NCI-H1092 (cell line): ENCODE measurements at places on chromosomes 4 and X.

DNA sequence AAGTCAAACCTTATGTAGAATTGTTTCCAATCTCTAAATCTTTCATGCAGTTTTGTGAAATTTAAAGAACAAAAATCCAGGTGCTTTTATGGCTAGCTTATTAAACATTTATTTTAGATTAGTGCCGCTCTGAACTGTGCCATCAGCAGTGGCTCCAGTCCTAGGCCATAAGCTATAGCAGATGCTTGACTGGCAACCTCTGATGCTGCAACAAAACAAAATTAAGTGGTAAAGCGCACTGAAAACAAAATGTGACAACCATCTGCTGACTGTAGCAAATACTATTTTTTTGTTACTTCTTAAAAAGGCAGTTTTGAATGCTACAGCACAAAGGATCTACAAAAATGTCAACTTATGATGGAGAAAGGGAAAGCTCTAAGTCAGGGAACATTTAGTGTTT, 237.4 kb downstream of the DCLK2 start:
- DNase-seq = no peak

GRCh38 chrX:140104760-140105159, 139.4 kb upstream of the CXorf66 start:
- no peak for DNase-seq

GRCh38 chrX:21171181-21171580, 203.0 kb upstream of the CNKSR2 start:
- DNase-seq = no peak

GRCh38 chr4:176044589-176044951, 21.1 kb upstream of the WDR17 start:
- DNase-seq = no peak

GRCh38 chr4:38163216-38164006, 203.2 kb downstream of the PTTG2 start:
- DNase-seq = no peak

GRCh38 chr4:140237616-140238350, 83.8 kb upstream of the MAML3 start:
- peak; percentile 94 for DNase-seq

DNA sequence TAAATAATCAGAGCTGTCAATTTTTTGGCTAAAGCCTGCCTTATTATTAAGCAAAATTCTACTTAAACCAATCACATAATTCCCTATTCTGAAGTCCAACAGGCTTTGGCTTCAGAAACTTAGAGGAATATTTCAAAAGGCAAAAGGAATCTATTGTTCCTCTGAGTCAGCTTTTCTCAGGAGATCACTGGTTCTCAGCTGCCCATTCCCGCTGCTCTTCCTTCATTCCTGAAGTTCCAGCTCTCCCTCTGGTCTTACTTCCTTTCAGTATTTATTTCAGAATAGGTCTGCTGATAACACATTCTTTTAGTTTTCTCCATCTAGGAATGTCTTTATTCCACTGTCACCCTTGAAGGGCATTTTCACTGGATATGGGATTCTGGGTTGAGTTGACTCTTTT, 133.7 kb downstream of the SOWAHB start:
- no peak for DNase-seq

- no peak for DNase-seq
Observed at GRCh38 chrX:153806999-153807575, 12.6 kb downstream of the SSR4 start.

GRCh38 chr4:139419388-139419914, 34.5 kb upstream of the RAB33B start:
- DNase-seq = no peak

GRCh38 chrX:119429471-119429870, 30.3 kb downstream of the SLC25A43 start:
- DNase-seq = no peak

GRCh38 chrX:96989830-96990571, 106.3 kb downstream of the RPA4 start:
- peak; percentile 1 for DNase-seq

DNA sequence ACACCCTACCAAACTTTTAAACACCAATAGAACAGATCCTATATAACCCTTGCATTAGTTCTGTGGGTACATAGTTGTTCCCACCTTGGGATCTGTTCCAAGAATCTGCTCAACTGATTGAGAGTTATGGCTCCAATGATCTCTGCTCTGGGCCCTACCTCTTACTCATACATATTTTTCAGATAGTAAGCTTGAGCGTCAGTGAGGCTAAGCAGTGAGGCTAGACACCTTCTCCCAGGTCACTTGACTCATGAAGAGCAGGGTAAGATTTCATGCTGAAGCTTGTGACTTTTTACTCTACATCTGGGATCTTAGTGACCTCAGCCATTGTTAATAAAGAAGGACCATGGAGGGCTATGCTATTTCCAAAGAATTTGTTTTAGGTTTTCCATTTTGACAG, 23.1 kb upstream of the TNIP3 start:
- no peak for DNase-seq

DNA sequence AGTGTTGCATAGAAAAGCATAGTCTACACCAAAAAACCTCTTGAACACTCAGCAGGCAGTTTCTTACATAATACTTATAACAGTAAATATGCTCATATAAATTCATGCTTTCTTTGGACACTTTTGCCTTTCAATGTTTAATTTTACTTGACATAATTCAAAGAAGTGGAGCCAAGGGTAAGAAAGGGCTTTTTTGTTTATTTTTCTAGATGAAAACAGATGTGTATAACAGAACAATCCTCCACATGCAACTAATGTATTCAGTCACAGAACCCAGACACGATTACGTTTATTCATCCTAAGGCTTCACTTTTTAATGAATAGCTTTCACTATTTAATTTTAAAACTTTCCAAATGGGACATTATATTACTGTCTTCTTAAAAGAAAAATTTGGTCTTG, 58.0 kb upstream of the PTPN13 start:
- no peak for DNase-seq

DNA sequence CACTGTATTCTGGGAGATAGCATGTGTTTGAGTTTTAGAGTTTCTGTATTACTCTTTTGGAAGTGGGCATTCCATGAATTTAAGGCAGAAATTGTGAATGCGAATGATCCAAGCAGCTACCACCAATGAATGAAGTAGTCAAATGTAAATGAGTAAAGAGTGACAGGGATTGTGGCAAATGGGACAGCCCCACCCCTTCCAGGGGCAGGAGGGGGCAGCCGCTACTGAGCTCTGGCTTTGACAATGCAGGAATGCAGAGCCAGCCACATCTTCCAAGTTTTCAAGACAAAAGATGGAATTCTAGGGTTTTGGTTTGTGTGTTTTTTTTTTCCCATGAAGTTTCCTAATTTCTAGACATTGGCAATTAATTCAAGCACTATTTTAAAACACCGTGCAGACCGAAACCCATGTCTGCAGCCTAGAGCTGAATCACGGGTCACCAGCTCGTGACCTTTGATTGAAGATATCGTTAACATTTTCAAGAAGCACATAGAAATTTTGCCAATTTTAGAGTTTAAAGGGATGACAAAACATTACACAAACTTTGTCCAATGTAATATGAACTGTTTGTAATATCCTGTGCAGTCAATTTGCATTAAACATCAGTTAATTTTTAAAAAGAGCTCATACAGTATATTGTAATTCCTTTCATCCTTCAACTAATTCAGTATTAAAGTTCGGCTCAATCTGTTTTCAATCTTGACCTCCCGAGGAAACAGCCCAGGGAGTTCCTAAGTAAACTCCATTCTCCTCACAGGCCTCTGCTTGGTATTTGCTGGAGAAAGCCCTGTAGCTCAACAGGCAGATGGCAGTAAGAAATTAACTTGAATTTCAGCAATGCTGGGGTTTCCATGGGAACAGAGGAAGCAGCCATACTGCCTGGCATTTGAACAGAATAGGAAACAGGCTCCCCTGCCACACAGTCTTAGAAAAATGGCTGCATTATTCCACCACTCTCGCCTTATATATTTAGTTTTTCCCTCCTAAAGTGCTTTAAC, 83.4 kb downstream of the UCHL1 start:
- DNase-seq = peak; percentile 11

DNA sequence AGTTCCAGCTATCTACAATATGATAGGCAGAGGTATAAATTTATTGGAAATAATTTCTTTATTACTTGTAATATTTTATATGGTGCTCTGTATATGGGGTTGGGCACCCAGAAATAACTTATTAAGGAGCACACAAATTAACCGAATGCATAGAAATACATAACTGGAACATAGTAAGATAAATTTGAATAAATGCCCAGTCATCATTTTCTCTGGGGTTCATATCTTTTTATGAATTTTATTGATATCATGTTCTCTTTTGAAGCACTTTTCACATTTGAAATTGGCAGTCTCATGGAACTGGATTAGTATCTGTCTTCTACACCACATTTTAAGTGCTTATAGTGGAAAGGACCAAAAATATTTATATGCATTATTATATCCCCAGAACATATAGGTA, 122.0 kb downstream of the PCDH7 start:
- no peak for DNase-seq

DNA sequence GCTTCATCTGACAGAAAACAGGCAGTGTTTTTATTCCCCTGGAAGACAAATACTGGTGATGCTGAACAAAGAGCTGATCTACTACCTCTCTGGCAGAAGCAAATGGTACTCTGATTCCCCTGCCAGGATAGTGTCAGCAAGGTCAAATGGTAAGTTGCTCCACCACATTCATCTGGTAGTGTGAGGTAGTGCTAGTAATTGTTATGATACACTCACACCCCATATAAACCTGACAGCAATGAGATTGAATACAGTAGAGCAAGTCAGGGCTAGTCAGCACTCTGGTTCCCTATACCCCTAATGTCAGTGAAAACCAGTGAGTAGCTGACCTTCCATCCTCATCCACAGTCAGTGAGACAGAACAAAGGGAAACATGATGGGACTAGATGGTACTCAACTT, 3.4 kb upstream of the SPIN4 start:
- DNase-seq = no peak

DNA sequence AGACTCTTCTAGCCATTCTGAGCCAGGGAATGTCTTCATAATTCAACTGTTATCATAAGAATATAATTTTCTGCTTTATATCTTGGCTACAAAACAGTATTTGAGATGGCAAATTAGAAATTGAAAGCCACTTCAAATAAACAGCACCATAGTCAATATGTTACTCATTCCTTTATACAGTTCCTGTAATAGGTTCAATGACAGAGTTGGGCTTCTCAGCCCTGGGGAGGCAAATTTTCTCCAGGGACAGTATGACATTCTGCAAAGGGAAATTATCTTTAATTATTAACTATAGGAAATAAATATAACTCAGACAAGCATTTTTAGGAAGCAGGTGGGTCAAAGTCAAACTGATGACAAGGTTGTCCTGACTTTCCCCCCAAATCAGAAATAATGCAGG, 71.9 kb upstream of the RPS6KA6 start:
- DNase-seq = no peak

- DNase-seq = no peak
Observed at GRCh38 chr4:96407225-96407624, 567.3 kb downstream of the PDHA2 start.

- no peak for DNase-seq
Observed at GRCh38 chr4:11182586-11183355, 245.9 kb downstream of the HS3ST1 start.

DNA sequence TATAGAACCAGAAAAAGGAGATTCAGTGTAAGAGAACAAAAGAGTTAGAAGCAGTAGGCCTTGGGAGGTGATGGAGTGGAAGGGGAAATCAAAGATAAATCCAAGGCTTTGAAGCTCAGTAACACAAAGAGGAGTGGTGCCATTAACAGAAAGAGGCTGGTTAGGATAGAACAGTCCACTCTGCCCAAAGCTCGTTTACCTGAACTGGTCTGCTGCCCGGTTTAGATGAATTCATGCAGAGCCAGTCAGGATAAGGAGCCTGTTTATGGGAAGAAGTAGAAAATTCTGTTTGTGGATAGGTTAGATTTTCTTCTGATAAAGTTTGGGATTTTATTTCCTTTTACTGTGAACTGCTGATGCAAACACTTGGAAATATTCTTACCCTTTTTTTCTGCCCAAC, 80.6 kb downstream of the HMGB2 start:
- DNase-seq = no peak

GRCh38 chrX:72367516-72367915, 61.8 kb upstream of the CITED1 start:
- no peak for DNase-seq

DNA sequence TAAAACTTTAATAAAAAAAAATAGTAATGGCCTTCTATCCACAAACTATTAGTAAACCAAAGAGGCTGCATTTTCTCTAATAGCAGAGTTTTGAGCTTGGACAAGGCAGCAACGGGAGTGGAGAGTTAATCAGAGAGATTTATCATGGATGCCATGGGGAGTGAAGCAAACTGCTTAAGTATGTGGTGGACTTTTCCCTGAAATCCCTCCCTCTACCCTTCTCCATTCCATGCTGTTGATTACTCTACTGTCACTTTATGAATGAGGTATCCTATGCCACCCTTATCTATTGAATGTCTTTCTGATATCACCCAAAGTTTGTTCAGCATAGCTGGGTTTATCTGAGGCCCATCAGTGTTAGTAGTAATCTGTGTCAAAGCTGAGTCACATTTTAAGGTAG, 335.6 kb upstream of the TRAM1L1 start:
- DNase-seq = no peak

GRCh38 chr4:88445252-88445651, 11.7 kb upstream of the HERC5 start:
- no peak for DNase-seq

DNA sequence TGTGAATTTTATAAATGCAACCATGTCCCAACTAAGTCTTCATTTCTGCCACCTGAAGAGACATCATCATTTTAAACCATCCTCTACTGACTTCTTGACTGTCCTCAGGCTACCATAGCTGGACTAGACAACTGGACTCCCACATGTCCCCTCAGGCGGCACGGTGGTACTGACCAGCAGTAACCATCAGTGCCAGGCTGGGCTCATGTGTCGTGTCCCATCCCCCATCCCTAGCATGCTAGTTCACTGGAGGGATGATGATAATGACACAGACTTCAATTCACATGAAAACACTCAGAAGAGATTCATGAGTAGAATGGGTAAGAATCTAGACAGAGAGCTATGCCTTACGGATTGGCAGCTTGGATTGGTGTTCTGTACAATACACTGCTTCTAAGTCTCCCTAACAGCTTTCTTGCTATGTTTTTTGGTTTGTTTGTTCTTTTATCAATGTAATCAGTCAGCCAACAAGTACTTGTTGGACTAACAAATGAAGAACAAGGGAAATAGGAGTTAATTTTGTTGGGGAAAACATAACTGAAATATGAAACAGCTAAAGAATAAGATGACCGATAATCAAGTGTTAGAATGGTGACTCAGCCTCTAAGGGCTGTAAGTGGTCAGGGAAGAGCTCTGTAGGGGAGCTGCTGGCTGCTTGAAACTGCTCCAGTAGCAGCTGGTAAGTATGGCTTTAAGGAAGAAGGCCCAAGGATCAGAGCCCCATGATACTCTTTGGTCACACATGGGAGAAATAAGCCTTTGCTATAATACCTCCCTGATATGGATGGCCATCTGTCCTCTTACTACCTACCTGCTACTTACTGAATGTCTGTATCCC, 10.3 kb downstream of the ZDHHC9 start:
- DNase-seq = no peak

DNA sequence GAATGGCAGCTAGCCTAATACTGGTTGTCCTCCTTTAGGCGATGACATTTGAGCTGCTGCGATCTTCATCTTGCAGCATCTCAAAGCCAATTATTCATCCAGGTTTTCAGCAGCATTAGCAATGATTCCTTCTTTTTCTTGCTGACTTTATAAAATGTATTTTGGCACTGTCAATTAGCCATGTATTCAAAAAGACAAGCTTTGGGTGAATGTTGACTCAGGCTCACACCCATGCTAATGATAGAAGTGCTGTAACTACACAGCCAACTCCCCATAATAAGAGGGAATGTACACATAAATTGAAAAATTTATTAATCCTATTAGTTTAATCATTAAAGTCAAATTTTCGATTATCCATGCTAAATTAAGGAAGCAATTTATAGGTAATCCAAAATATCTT, 24.3 kb upstream of the NPNT start:
- no peak for DNase-seq
